ENCODE measurements at places on chromosomes 6 and 20.

DNA sequence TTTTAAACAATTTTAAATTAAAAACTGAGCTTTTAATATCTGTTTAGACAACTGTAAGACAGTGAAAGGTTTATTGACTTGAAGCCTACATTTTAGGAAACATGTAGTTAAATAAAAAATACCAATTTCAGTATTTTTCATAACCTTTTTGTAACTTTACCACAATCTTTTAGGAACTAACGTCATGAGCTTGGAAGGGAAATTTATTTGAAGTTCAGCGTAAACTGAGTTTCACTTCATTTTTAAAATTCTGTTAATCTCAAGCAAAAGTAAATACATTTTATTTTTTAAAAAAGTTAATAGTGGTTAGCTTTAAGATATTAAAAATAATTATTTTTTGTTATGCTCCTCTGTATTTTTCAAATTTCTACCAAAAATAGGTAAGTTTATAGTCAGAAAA is 5.5 kb downstream of the CST7 start:
- DNase-seq: no peak

DNA sequence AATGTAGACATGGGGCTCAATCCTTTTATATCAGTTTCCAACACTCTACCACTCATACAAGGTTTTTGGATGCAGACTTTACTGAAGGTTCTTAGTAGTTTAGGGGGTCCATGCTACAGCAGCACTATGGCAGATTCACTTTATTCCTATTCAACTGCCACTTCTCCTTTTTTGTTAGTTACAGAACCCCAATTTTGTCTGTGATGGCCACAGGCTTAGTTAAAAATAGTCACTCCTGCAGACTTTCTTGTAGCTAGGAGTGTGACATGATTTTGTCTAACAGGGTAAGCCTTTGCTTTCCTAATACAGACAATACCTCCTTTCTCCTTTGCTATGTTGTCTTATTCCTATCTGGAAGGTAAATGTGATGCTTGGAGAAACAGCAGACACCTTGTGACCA is 90.0 kb upstream of the SLC24A3 start:
- DNase-seq: no peak

DNA sequence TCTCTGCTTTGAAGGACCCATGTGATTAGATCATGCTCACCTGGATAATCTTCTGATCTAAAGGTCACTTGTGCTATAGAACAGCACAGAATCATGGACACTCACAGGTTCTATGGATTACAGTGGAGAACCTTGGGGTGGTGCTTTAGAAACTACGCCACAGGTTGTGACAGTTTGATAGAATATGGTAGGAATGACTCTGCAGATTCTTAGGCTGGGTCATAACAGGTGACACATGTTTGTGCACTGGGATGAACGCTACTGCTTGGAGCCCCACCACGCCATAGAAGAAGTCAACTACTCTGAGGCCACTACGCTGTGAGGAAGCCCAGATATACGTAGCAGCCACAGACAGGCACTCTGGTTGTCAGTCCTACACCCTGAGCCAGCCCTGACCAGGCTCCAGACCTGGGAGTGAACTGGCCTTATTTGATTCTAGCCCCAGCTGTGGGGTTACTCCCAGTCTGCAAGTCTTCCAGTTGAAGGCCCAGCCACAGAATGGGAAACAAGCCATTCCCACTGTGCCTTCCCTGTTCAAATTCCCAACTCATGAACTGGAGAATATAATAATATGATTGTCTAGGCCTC is 99.0 kb upstream of the SLC24A3 start:
- DNase-seq: no peak

DNA sequence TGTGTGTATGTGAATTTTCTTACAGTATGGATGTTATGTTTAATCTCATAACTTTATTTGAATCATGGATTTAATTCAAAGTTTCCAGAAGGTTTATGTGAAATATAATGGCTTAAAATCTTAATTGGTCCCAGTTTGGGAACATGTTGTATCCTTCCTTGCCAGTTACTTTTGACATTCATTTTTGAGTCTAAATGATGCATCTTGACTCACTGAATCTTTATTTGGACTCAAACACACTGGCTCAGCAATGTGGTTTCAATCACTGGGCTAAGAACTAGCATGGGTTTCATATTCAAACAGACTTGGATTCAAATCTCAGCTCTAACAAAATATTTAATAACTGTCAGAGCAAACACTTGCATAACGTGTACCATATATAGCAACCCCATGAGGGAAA is 25.9 kb upstream of the TFAP2B start:
- no peak for DNase-seq

DNA sequence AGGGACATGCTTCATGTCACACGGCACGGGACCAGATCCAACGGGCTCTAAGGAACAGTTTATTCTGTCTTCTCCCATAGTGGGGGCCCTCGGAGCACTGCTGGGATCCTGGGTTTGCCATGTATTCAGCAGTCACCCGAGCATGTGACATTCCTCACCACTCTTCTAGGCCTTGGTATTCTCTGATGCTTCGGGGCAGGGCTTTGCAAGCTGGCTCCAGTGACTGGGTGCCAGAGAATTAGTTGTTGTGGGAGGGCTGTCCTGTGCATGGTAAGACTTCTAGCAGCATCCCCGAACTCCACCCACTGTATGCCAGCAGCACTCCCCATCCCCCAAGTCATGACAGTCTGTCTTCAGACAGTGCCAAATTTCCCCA is 5.4 kb downstream of the CCN5 start:
- DNase-seq: no peak
